Naive thymus-derived CD4-positive, alpha-beta T cell (primary cell): ENCODE measurements at places on chromosomes 7 and 10.

DNA sequence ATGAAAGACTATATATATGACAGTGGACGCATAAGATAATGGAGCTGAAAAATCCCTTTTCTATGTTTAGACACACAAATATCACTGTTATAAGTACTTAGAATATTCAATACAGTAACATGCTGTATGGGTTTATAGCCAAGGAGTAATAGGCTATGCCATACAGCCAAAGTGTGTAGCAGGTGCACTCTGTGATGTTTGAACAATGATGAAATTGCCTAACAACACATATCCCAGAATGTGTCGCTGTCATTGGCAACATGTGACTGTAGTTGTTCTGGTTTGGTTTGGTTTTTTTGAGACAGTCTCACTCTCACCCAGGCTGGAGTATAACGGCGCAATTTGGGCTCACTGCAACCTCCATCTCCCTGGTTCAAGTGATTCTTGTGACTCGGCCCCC lies 26.1 kb downstream of the NOM1 start:
- DNase-seq: no peak

DNA sequence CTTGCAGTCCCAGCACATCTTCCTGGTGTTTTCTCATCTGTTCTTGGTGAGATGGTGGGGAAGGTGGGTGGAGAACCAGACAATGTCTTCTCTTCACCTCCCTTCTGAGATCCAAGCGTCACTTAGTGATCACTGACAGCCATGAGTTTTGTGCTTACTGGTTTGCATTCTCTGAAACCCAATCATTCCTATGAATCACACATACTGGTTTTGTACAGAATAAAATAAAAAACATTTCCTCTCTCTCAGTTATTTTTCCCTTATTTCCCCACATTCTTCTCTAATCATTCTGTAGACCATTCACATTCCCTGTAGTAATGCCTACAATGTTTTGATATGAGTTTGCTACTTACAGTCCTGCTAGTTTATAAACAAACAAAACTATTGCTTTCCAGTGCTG lies 143.8 kb upstream of the SLC13A1 start:
- DNase-seq: no peak

DNA sequence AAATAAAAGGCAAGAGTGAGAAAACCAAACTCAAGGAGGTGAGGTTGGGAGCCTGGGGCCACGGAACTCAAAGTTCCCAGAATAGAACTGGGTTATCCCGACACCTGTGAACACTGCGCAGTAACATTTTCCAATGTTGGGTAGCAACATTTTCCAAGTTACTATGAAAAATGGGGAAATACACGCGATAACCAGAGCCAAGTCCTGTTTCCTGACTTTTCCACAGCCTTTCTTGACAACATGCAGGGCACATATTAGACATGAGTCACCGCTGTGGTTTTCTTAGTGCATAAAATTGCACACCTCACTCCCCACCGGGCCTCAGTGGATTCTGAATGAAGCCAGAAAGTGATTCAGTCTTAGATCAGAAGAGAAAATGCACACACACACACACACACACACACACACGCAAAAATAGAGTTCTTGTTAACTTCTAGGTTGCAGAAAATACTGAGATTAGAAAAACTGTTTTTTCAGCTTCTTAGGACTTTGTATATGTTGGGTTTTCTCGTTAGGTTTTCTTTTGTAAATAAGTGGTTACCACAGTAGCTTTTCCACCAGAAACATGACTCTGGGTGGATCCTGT lies 70.0 kb downstream of the CAMK1D start:
- DNase-seq: no peak

DNA sequence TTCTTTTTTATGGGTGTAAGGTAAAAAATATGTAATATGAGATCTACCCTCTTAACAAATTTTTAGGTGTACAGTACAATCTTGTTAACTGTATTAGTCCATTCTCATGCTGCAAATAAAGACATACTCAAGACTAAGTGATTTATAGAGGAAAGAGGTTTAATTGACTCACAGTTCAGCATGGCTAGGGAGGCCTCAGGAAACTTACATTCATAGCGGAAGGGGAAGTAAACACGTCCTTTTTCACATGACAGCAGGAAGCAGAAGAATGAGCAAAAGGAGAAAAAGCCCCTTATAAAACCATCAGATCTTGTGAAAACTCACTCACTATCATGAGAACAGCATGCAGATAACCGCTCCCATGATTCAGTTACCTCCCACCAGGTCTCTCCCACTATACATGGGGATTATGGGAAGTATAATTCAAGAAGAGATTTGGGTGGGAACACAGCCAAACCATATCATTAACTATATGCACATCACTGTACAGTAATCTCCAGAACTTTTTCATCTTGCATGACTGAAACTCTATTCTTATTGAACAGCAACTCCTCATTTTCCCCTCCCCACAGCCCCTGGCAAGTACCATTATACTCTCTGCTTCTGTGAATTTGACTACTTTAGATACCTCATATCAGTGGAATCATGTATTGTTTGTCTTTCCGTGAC lies 127.4 kb downstream of the WNT2 start:
- DNase-seq: no peak

- DNase-seq: no peak
These were observed 361.4 kb downstream of the EXOC4 start for GRCh38 chr7:133614251-133614650.

- no peak for DNase-seq
These were observed 45.2 kb upstream of the EBF3 start for GRCh38 chr10:130009228-130009627.

DNA sequence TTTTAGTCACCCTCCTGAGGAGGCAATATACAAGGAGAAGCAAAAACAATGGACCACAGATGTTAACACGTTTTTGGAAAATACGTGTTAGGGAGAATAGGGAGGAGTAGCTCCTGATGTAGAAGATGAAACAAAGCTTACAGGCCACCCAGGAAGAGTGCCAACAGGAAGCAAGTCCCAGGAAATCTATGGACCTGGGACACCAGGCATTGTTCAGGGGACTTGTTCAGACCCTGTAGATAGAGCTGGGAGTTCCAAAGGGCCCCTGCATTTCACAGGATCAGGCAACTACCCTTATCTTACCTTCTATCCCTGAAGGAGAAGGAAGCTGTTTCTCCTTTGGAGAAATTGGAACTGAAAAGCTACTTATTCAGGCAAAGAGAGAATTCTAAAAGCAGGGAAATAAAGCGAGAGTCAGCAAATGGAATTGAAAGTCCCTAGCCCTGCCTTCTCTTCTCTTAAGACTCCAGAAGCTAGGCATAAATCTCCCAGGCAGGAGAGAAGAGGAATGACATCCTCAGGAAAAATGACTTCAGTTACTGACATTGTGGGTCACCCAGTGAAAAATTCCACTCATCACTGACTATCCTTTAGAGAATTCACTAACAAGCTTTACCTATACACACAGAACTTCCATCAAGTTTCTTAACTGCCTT lies 77.7 kb upstream of the FAM3C start:
- DNase-seq: no peak

DNA sequence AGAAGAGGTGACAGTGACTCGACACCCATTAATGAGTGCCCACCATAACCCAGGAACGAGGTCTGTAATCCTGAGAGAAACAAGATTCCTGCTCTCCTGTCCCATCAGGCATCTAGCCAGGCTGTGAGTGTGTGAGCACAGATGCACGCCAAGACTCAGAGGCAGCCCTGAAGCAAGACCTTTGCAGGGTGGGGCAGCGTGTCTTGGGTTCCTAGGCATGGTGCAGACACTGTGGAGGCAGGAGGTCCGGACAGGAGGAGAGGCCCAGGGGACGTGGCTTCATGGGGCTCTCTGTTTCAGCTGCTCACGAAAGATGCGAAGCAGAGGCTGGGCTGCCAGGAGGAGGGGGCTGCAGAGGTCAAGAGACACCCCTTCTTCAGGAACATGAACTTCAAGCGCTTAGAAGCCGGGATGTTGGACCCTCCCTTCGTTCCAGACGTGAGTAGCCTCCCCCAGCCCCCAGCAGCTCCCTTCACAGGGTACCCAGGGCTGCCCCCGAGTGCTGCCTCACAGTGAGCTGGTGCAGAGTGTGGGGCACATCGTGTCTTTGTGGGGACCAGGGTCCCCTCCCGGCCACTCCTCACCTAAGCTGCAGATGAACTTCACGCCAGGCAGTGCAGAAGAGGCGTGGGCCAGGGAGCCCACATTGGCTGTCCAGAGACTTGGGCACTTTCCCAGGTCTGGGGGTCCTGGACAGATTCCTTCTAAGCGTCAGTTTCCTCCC lies 94.5 kb downstream of the RGS10 start:
- DNase-seq: no peak

- peak; percentile 8 for DNase-seq
These were observed 34.3 kb upstream of the PHF14 start for GRCh38 chr7:10939237-10939910.

- DNase-seq: no peak
These were observed 1.8 kb upstream of the VWC2 start for GRCh38 chr7:49771427-49772176.

- no peak for DNase-seq
These were observed 63.5 kb downstream of the UBE2H start for GRCh38 chr7:129889133-129889844.

- no peak for DNase-seq
These were observed 2.7 kb upstream of the CALML5 start for GRCh38 chr10:5502061-5502521.

DNA sequence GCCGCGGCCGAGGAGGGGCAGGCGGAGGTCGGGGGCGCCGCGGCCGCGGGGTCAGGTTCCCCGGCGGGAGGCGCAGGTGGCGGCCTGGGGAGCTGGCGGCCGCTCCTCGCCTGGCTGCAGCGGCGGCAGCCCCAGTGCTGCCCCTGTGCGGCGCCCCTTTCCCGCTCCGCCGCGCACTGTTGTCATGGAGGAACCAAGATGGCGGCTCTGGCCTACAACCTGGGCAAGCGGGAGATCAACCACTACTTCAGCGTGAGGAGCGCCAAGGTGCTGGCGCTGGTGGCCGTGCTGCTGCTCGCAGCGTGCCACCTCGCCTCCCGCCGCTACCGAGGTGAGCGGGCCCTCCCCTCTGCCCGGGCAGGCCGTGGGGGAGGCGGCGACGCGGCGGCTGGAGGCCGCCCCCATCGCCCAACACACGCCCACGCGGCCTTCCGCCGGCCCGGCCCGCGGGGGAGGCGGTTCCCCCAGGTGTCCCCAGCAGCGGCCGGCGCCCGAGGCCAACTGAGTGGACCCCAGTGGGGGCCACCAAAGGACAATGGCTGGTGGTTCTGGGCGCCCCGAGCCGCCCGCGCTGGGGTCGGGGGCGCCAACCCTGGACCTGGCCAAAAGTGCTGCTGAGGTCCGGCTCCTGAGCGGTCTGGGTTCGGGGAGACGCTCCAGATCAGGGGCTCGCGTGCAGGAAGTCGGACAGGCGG lies 425 bp downstream of the CASD1 start:
- peak; percentile 69 for DNase-seq

DNA sequence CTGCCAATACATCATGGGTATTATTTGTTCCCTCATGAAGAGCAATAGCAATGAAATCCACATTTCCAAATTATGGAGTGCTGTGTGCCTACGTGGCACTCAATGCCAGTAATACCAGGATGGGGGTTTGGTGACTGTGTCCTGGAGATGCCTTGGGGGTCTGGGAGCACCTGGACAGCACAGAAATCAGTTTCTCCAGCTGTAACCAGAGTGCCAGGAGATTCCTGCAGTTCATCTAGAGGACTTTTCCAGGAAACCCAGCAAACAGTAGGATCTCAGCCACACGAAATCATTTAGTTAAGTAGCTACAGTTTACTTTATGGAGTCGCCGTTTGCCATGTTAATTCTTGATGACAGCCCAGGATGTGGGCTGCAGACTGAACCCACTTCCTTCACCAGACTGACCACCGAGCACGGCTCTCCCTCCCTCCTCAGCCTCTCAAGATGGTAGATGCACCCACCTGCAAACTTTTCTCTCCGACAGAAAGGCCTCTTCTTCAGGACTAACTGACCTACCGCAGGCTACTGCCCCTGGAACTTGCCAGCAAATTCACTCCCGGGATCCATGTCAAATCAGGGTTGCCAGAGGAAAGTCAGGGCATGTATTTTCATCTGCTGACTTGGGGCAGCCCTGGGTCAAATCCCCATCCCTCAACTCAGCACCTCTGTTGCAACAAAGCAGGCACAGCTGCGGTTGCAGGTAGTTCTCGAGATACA lies 30.3 kb downstream of the MKI67 start:
- no peak for DNase-seq

DNA sequence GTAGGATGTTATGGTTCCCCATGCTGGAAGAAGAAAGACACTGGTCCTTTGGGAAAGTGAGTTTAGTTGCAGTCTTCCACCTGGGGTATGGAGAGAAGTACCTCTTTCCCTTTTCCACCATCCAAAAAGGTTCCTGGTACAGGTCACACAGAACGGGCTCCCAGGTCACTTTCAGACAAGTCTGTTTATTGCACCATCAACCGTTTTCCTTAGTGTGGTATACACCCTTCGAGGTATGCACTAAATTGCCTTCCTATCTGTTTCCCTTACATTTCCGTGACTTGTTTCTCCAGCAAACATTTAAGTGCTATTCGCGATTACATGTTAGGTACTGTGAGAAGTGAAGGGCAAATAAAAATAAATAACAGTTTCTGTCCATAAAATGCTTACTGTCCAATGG lies 185.1 kb downstream of the ARL4A start:
- no peak for DNase-seq

GRCh38 chr7:31204071-31204470 lies 136.5 kb downstream of the NEUROD6 start:
- DNase-seq: no peak
